ENCODE measurements at places on chromosomes 6 and 20. TPM values are rescaled to one million over a fixed set of nuclear protein-coding genes. Genes with fewer than 3 reads are reported as not detected.

Gene CALHM4
- not detected for total RNA-seq

- DNase-seq = no peak
- H3K4me1 ChIP-seq = no peaks in the 10 kb centered on the region
- no peaks in the 10 kb centered on the region for H3K36me3 ChIP-seq
Observed at GRCh38 chr20:33111306-33111705, 31.9 kb downstream of the BPIFB4 start.

- H3K4me1 ChIP-seq = no peaks in the 10 kb centered on the region
- H3K27me3 ChIP-seq = no peaks in the 10 kb centered on the region
- no peaks in the 10 kb centered on the region for H3K36me3 ChIP-seq
- no peak for DNase-seq
- H3K27ac ChIP-seq = no peak overlapping the region
Observed at GRCh38 chr6:156698239-156699016, 78.8 kb upstream of the ARID1B start.

Gene CHRNA4
- not detected for total RNA-seq

DNA sequence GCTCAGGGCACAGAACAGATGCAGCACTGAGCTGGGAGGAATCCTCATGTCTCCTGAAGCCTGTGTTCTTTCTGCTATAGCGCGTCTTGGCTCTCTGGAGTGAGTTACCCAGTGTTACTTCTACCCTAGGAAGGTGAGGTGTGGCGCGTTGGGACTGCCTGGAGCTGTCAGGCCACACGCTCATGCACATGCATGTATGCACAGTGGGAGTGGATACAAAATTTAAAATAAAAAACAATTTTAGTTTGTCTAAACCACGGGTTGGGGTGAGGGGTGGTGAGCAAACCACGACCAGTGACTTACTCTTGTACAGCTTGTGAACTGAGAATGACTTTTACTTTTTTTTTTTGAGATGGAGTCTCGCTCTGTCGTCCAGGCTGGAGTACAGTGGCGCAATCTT is 298.6 kb upstream of the SUPT3H start:
- no peaks in the 10 kb centered on the region for H3K36me3 ChIP-seq
- no peak overlapping the region for H3K4me3 ChIP-seq
- no peak for DNase-seq
- H3K4me1 ChIP-seq = no peaks in the 10 kb centered on the region
- H3K27ac ChIP-seq = no peak overlapping the region

Measured in upper lobe of left lung (tissue), 6 donors.